ENCODE measurements at places on chromosomes 7 and 10.
A peak's percentile ranks its signal among the peaks of the same experiment; 100 is the strongest.

DNA sequence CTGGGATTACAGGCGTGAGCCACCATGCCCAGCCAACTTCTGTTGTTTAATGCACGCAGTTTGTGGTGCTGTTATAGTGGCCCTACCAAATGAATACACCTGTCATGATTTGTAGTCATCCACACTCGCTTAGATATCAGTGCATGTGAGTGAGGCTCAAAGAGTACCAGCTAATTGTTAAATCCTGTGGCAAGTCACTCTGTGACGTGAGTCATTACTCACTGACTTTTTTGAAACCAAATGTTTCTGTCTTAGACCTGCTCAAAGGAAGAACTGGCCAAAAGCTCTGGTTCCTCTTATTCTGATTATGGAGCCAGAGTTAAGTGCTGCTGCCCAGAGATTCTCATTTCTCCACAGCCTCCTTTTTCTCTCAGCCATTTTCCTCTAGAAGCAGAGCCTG, 109.4 kb downstream of the PRKAG2 start:
- DNase-seq = no peak

GRCh38 chr7:127905491-127906330, 125.5 kb downstream of the LRRC4 start:
- DNase-seq = no peak

DNA sequence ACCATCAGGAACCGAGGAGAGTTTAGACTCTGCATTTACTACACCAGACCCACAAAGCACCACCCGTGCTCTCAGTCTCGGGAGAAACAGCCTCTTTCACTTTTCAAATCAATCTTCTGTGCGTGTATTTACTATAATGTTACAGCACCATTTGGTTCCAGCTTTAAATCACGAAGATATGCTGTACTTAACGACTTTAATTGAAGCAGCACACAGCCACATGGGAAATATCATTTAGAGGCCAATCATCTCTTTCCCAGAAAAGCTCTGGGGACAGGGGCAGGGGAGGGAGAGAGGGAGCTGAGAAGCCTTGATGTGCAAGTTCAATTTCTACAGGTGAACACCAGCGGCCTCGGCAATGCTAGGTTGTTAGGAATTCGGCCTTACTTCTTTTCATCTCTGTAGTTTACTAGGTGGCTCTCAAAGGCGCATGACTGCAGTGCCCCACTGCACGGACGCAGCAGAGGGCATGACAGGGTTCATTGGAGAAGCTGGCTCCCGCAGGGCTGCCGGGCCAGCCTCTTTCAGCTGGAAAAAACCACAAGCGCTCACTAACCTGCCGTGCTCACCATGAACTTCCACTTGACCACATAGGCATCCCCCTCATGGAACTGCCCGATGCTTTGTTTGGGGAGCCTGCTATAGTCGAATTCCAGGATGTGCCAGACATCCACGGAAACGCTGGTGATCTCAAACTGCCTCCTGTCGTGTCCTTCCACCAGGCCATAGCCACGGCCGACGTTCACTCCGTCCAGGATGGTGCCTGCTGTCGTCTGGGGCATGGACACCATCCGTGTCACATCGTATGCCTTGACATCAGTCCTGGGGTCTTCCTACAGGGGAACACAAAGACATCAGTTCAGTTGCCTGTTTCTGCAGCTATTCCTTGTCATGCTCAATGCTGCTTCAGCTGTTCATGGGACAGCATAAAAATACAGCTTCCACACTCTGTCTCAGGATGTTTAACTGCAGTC, 154.5 kb downstream of the SVIL start:
- DNase-seq = no peak

GRCh38 chr10:132898391-132899053, 43.8 kb downstream of the CFAP46 start:
- DNase-seq = no peak

- no peak for DNase-seq
These were observed 5.6 kb downstream of the BTBD16 start for GRCh38 chr10:122276611-122277208.

DNA sequence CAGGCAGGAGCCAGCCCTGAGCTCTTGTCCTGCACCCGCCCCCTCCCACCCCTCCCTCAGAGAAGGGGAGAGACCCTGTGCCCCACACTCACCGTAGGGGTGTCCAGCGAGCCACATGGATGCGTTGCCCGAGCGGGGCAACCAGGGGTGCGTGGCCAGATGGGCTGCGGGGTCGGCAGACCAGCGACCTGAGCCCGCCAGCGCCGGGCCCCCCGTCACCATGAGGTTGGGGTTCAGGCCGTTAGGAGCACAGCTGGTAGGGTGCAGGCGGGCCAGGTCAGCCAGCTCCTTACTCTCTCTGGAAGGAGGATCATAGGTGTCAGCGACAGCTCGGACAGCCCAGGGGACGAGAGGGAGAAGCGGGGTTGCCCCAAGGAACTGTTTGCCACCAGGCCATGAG, 46.4 kb downstream of the TNRC18 start:
- DNase-seq = no peak

DNA sequence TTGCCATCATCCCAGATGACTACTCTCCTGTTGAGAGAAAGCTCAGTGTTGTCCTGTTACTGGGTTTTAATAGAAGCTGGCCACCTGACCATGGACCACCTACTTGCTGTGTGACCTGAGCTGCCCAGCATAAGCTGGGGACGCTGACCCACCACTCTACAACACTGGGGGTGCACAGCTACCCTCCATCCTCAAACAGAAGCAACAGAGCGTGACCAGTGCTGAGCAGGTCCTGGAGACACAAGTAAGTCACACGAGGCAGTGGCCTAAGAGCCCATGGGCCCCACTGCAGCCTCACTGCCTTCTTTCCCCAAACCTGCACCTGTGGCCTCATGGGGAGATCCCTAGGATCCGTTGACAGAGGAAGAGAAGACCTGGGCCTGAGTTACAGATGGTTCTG, 198.6 kb upstream of the ADARB2 start:
- no peak for DNase-seq

- DNase-seq = peak; percentile 72
These were observed 2.8 kb downstream of the SAMD9L start for GRCh38 chr7:93145354-93145753.

DNA sequence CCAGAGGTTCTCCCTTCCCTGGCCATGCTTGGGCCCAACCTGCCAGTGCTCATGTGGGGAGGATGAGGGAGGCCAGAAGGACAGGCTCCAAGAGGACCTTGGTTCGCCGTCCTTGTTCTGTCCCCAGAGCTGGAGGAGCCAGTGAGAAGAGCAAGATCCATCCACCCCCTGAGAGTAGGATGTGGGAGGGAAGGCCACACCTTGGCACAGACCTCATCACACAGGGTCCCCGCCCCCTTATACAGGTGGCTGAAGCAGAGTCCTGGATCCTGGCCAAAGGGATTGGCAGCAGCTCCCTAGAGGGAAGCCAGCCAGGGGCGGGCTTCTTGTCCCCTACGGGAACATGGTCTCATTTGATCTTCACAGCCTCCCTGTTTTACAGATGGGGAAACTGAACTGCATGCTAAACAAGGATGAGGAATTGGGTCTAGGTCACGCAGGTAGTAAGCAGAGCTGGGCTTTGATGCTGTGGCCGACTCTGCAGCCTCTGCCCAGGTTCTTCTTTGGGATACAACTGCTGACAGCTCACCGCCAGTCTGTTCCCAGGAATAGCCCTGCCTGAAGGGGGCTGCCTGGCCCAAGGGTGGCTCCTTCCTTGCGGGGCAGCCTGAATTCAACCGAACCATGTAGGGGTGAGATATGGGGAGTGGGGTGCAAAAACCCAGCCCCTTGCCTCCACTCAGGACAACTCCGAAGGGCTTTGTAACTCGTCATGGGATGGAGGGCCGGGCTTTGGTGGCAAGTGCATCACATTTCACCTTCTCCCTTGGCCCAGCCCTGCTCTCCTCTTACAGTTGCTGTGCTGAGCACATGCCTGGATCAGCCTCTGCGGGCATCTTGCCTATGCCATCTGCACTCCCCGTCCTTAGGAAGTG, 62.2 kb upstream of the KDM7A start:
- no peak for DNase-seq

- DNase-seq = no peak
These were observed 2.0 kb upstream of the AOC1 start for GRCh38 chr7:150850273-150850672.

DNA sequence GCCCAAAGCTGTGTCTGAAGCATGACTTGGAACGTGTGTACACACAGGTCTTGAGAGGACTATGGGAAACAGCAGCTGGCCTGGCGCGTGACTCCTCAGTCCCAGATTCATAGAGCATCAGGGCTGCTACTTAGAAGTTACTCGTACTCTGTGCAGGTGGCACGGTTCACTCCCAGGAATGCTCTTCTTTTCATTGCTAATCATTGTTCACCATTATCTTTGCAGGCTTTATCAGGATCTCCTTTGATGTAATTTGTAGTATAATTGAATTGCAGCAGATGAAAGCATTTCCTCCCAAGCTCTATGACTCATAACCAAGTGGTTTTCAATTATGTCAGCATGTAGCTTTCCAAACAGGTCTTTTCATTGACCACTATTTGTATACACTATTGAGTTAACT, 938.9 kb downstream of the NRG3 start:
- DNase-seq = no peak

DNA sequence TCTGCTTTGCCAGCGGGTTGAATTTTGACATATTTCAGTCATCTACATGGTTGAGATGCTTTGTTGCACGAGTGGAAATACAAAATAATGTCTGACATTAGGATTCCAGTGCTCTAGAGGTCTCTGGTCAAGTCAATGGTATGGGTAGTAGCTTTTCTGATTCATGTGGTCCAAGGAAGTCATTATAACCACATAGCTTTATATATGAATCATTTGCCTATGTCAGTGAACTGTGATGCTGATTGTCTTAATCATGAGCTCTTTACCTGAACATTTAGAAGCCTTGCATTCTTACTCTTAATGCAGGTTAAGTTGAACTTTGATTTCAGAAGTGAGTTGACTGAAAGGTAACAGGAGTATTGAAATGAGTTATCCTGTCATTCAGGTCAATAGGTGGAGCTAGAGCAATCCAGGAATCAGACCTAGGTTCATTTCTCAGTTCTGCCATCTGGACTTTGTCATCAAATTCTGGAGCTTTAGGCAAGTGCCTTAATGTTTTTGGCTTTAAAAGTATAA, 3.3 kb downstream of the MAPK8 start:
- DNase-seq = peak; percentile 26

DNA sequence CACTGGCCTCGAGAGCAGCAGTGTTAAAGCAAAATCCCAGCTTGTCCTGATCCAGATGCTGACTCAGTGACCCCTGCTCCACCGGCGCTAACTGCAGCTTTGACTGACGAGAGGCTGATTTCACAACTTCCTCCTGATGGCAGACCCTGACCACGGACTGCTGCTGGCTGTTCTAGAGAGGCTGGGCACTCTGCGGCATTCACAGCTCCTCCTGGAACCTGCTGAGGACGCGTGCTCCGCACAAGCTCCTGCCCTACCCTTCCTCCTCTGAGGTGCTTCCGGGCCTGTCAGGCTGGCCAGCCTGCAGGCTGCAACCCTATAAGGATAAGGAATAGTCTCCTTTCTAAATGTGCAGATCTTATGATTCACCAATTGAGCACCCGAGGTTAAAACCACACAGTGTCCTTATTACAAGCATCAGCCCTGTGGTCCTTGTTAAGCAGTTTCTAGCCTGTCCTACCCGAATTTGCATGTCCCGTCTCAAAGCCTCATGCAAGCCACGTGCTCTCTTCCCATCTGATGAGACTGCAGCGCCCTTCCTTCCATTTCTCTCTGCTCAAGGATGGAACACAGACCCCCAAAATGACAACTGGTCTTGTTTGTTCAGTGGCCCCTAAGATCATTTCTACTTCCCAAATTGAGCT, 35.5 kb upstream of the NCAPG2 start:
- DNase-seq = peak; percentile 31

DNA sequence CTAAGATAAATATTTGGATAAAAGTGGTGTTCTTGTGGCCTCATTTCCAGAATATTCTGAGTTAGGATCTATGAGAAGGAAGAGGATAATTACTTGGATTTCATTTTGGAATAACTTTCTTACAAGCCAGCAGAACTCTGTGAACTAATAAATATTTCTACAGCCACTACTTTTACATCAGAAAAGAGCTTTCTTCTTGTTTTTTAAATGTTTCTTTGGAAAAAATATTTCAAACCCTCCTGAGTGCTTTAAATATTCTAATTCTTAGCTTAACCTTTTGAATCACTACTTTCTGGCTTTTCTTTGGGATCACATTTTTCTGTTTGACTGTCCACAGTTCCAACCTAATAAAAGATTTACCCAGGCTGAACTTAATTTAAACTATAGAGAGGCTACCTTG, 279.2 kb upstream of the PHYHIPL start:
- no peak for DNase-seq

DNA sequence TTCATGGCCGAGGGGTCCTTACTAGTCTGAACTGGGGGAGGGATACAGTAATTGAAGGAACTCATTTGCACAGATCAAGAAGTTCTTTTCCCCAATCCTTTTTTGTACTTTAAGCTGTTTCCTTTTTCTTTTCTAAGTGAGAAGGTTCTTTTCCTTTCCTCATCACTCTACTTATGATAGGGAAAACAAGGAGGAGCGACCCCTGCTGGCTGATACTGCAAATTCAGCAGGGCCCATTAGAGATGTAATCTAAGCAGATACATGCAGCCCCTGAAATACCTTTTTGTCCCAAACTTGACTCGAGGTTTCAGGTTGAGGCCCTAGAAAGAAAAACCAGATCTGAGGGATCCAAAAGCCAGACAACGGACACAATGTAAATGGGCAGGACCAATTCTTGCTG, 305.5 kb downstream of the DNAJB9 start:
- no peak for DNase-seq

DNA sequence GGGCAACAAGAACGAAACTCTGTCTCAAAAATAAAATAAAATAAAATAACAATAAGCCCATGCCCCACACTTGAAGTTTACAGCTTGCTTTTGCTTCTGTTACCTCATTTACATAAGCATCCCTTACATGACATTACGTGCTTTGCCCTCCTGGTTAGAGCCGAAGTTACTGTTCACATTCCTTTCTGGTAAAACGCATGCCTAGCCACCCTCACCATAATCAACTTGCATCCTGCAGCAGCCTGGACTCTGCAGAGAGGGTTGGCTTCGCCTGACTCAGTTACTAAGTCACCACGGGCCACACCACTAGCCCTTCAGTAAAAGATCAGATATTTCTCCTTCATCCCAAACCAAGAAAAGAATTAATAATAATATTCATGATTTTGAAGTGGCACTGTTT, 736.0 kb upstream of the AUTS2 start:
- DNase-seq = no peak

GRCh38 chr7:26007510-26007909, 144.5 kb upstream of the NFE2L3 start:
- no peak for DNase-seq

DNA sequence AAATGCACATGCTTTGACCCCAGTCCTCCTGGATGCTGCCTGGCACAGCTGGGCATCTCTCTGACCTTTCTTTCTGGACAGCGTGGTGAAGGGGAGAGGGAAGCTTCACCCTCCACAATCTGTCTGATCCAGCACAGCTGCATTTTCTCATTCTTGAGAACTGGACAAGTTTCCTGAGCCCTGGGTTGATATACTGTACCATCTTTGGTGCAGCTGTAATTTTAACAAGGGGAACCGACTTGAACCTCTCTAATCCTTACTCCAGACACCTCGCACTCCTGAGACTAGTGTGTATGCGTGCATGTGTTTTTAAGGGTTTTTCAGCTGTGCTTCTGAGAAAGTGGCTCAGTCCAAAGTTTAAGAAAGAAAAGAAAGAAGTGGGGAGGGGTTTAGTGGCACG, 655.7 kb downstream of the INHBA start:
- no peak for DNase-seq
